Activated CD8-positive, alpha-beta memory T cell treated with anti-CD3 and anti-CD28 coated beads for 1 hour (primary cell): ENCODE measurements at places on chromosomes 7 and 10.

DNA sequence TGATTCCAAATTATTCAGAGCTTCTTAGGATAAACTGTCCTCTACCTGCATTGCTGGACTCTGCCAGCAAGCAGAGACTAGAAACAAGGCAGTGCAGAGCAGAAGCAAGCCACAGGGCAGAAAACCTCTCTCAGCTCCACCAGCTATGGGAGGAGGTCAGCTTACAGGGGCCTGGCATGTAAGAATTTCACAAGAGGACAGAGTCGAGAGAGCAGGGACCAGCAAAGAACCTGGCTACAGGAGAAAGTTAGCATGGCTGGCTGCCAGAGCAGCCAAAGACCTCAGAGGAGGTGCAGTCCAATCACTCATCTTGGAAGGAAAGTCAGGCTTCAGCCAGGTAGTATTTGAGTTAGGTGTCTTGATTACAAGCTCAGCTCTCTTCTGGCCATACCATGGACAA, 62.9 kb downstream of the ENO4 start:
- DNase-seq = no peak

- DNase-seq = no peak
Observed at GRCh38 chr7:94022550-94022949, 18.4 kb upstream of the BET1 start.

- no peak for DNase-seq
Observed at GRCh38 chr10:13924040-13924725, 337.4 kb downstream of the PRPF18 start.

- no peak for DNase-seq
Observed at GRCh38 chr10:31660300-31660699, 268.3 kb downstream of the ARHGAP12 start.

DNA sequence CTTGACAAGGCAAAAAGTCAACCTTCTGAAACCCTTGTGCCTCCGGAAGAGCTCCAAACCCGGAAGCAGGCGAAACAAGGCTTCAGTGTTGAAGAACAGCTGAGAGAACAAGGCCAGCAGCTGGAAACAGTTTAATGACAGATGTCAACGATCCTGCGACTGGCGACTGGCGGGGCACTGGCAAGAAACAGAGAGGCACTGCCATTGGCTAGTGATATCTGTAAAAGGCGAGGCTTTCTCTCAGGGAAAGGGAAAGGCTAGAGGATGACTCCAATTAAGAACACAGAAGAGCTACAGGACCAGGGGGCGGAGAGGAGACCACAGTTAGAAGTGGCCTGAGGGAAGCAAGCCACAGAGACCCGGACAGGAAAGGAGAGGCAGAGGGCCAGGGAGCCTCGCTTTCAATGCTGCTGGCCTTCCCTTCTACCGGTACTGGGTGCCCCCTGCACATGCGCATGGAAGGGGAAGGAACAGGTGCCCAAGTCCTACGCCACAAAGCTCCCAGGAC, 19.4 kb downstream of the ITGB1 start:
- DNase-seq = no peak

DNA sequence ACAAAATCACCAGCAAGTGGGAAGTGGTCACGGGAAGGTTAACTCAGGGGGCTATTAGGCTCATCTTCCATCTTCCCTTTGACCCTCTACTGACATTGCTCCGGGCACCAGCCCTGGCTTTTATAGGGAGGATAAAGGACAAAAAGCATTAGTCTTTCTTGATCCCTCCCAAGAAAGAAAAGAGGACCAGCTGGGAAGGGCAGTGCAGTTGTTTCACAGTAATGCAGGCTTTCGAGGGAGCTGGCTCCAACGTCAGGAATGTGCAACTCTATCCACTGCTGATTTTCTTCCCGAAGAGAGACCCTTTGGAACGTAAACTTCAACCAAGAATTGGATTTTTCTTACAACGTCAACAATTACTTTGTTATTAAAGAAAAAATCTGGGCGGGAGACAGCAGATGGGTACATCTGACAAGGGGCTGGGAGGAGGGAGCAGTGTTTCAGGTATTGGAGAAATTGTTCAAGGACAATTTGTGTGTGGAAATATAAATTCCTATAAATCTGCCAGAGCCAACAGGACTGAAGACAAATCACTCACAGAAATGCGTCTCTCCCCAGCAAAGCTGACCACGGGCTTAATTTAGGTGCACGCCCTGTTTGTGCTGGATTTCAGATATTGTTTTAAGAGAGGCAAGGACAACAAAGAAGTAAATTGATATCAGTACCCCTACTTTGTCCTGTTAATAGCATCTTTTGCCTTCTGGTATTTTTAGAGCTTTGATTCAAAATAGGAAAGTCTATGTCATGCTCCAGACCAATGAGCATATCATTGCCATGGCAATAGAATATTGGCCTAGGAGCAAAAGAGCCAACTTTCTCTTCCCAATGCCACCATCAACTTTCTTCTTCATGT, 23.4 kb upstream of the ARID5B start:
- no peak for DNase-seq

GRCh38 chr10:11742009-11742778, at the start of gene ECHDC3:
Gene ECHDC3 (plus strand): TSS chr10:11742382. CDS start chr10:11742577, 195 bp downstream.
- peak; percentile 37 for DNase-seq

DNA sequence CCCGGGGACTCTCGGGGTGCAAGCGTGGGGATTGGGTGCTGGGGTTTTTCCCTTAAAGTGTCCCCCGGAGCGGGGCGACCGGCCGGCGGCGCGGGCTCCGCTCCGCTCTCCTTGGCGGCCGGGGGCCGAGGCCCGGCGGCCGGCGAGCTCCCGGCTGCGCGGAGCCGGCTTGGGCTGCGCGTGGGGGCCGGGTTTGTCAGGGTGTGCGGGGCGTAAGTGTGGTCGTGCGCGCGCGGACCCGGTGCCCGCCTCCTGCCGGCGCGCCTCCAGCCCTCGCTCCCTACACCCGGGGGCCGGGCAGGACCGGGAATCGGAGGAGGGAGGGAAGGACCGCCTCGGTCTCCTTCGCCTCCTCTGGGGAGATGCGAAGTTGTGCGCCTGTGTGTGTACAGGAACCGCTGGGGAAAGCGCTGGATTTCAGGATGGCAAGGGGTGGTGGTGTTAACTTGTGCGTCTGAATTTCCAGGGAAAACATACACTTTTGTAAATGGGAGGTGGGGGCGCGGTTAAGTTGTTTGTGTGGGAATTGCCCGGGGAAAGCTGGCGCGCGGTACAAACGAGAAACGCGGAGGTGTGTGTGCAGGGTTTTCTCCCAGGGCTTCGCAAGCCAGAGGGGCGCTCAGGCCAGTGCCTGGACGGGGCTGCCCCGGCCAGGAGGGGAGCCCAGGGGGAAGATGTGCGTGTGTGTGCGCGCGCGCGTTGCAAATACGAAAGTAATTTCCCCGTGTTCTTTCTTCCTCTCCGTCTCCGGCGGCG, 737 bp downstream of the ZMIZ1 start:
- DNase-seq = no peak

- DNase-seq = peak; percentile 20
Observed at GRCh38 chr10:73529089-73529832, 33.4 kb upstream of the PPP3CB start.

GRCh38 chr7:127711872-127712271, 59.9 kb downstream of the SND1 start:
- no peak for DNase-seq

- DNase-seq = no peak
Observed at GRCh38 chr7:73840715-73841379, 1.5 kb downstream of the METTL27 start.

DNA sequence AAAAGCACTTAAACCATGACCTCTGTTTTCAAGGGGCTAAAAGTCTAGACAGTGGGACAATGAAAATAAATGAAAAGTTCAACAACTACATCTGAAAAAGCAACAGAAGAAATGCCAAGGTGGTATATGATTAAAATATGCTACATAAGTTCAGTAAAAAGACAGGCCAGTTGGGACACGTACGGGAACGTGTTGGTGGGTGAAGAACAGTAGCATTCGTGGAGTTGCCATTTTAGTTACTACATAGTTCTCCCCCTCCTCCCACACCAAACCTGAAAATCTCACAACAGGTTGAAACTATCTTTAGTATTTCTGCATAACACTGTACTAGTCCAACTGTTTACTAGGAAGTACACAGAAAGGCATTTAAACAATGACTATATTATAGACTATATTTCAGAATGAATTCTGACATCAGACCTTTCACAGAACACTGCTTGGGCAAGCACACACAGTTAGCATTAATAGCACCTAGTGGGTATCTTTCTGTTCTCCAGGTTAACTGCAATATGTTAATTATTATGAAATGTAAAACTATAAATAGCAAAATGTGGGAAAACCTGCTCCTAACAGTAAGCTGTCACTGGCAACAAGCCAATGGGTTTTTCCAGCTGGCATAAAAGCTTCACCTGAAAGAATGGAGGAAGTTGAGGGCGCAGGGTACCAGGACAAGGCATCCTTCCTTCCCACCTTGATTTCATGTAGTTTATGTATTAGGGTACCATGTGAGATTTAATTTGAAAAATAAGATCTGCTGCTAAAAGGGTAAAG, 135.0 kb downstream of the STRA8 start:
- DNase-seq = no peak
